ENCODE measurements at places on chromosomes 16 and 17. TPM values are rescaled to one million over a fixed set of nuclear protein-coding genes. Genes with fewer than 3 reads are reported as not detected.

DNA sequence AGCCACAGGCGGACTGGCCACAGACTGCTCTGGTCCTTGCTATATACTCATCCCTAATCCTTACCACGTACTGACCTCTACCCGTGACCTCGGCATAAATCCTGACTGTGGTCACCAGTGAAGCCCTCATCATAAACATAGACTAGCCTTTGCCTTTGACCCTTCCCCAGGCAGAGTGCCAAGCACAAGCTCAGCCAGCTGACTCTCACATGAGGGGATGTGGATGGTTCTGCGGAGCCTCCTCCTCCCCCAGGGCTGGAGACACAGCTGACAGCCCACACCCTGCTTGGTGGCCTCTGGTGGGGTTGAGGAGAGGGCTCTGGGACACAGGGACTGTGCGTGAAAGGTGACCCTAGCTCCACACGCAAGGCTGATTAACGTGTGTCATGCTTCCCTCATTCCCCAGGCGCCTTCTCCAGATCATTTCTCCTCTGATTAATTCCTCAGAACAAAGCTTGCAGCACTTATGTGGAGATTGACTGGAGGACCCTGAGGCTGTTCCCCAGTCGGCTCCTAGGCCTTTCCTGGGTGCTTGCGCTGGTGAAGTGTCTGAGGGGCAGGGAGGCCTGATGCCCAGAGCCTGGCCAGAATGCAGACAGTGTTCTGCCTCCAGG lies 241.5 kb upstream of the NLRP1 start:
- H3K27me3 ChIP-seq = peaks cover 4% of the 10 kb centered on the region
- no peak overlapping the region for H3K4me3 ChIP-seq
- DNase-seq = no peak

- no peaks in the 10 kb centered on the region for H3K36me3 ChIP-seq
- no peaks in the 10 kb centered on the region for H3K27me3 ChIP-seq
- H3K4me1 ChIP-seq = no peaks in the 10 kb centered on the region
- no peak overlapping the region for H3K4me3 ChIP-seq
Observed at GRCh38 chr17:71527311-71527710, 593.5 kb upstream of the SOX9 start.

DNA sequence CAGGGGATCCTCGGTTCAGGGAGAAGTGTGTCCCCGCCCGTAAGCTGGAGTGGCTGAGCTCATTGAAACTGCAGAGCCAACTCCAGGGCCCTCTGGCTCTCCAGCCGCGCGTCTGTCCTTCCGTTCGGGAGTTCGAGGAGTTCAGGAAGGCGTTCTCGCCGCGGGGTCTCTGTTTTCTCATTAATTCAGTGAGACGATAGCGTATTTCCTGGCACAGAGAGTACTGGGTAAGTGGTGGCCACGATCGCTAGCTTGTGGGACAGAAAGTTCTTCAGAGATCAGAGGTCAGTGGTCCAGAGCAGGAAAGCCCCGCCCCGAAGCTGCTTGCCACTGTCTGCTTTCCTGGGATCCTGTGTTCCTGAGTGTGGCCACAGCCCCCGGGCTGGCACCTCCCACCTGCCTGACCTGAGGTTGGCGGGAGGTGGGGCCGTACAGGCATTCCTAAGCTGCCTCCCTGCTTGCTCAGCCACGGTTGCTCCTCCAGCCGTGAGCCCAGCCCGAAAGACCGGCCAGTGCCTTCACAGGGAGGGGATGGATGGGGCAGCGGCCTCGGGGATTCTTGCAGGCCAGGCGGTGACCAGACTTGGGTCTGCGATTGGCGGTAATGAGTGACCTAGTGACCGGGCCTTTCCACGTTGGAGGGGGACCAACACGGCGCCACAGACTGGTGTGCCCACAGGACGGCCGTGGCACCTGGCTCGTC lies 8.9 kb downstream of the BAIAP2 start:
- no peak overlapping the region for H3K27ac ChIP-seq
- H3K36me3 ChIP-seq = no peaks in the 10 kb centered on the region
- H3K27me3 ChIP-seq = no peaks in the 10 kb centered on the region
- no peaks in the 10 kb centered on the region for H3K4me1 ChIP-seq
- no peak overlapping the region for H3K4me3 ChIP-seq

DNA sequence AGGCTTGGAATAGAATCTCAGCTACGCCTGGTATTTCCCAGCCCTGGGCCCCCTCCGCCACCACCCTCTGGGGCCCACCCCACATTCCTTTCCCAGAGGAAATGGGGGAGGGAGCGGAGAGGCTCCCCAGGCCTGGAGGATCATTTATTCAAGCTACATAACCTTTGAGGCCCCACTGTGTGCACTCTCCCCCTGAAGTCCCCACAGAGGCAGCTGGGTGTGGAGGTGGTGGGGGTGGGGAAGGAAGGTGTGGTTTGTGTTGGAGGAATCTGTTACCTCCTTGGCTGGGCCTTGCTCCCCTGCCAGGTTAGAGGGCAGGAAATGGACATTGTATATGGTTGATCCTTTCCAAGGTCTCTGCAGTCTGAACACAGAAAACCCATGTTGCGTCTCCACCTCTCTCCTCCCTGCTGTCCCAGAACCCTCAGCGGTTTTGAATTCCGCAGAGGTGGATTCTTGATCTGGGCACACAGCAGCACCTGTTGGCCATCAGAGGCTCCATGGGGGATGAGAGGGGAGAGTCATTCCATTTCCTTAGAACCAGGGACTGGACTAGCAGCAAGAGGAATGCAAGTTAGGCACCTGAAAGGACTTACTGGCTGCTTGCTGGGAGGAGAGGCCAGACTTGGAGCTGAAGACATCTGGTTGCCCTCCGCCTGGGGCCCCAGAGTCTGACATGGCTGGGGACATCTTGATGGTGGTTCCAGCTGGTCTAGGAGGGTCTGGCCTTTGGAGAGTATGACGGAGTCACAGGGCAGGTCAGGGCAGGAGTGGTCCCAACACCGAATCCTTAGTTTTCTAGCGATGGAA lies 23.0 kb downstream of the ARHGAP23 start:
- DNase-seq = no peak
- no peaks in the 10 kb centered on the region for H3K36me3 ChIP-seq
- H3K4me1 ChIP-seq = no peaks in the 10 kb centered on the region
- H3K4me3 ChIP-seq = no peak overlapping the region
- H3K27me3 ChIP-seq = no peaks in the 10 kb centered on the region

Gene OTOA
- 0.07 TPM for total RNA-seq
